ENCODE measurements at places on chromosomes 16 and 17.

GRCh38 chr17:46886310-46886663 is 34.9 kb downstream of the WNT9B start:
- DNase-seq, result no peak

DNA sequence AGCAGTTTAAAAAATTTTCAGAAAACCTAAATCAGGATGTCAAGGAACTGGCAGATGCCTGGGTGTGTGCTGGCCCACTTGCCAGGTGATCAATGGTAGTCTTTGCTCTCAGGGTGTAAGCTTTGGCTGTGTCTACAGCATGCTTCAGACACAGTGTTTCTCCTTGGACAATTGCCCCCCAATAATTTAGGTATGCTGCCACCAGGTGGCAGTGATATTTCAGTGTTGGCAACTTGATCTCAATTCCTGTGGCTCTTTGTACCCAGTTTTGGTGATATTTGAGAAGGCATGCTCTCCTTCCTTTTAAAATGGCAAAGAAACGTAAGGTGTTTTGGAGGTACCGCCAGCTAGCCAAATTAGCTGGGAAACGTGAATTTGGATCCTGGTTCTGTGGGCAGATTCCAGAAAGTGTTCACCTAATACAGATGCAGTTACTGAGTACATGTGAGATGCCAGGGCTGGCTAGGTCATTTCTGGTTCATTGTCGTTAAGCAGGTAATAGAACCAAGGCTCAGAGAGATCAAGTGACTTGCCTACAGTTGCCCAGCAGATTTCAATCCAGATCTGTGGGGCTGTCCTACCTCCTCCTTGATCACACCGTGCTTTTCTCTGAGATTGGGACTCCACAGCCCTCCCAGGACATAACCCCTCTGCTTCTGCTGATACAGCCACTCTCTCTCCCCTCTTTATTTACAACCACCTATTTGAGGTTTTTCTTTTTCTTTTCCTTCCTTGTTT is 155.6 kb upstream of the PLCG2 start:
- DNase-seq, result peak; percentile 40

- DNase-seq, result no peak
Observed at GRCh38 chr17:1328437-1328836, 49.0 kb downstream of the TRARG1 start.

GRCh38 chr17:75617218-75617617 is 16.0 kb upstream of the SMIM5 start:
- DNase-seq, result no peak

Data from SK-N-DZ (cell line).